ENCODE measurements at places on chromosomes 7 and 10. TPM values are rescaled to one million over a fixed set of nuclear protein-coding genes. Genes with fewer than 3 reads are reported as not detected.

DNA sequence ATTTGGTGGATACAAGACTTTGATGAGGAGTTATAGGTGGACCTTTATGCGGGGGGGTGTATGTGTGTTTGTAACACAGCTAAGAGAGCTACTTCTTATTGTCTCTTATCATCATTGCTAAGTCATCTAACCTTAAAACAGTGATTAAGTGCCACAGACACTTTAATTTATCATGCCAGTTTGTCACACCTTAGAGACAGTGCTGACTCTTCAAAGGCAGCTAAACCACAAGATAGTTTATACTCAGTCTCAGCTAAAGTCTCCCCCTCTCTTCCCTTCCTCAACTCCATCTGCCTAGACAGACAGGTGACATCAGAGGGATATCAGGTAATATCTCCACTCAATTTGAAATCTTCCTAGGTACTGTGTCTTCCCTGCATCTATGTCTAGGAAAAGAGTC is 42.2 kb downstream of the MYPN start:
- DNase-seq, result no peak

DNA sequence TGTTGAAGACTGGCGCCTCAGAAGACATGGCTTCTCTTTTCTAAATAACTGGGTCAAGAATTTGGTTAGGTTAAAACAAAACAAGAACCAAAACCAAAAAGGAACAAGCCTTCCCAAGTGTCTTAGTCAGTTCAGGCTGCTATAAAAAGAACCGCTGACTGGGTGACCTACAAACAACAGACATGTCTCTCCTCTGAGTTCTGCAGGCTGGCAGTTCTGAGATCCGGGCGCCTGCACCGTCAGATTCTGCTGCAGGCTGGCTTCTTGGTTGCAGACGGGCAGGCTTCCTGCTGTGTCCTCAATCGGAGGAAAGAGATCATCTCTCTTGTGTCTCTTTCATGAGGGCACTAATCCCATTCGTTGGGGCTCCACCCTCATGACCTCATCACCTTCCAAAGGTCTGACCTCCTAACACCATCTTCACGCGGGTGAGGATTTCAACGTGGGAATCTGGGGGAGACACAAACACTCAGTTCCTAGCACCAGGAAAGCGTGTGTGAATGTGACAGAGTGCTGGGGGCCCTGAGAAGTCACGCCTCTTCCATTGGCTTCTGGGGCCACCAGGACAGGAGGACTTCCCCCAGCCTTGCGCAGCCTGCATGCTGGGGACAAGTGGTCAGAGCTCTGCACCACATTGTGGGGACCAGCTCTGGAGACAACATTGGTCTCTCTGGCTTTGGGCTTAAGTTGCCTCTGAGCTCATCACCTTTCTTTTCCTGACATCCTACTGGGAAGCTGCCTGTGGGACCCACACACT is 63.1 kb downstream of the ASB13 start:
- no peak for DNase-seq

DNA sequence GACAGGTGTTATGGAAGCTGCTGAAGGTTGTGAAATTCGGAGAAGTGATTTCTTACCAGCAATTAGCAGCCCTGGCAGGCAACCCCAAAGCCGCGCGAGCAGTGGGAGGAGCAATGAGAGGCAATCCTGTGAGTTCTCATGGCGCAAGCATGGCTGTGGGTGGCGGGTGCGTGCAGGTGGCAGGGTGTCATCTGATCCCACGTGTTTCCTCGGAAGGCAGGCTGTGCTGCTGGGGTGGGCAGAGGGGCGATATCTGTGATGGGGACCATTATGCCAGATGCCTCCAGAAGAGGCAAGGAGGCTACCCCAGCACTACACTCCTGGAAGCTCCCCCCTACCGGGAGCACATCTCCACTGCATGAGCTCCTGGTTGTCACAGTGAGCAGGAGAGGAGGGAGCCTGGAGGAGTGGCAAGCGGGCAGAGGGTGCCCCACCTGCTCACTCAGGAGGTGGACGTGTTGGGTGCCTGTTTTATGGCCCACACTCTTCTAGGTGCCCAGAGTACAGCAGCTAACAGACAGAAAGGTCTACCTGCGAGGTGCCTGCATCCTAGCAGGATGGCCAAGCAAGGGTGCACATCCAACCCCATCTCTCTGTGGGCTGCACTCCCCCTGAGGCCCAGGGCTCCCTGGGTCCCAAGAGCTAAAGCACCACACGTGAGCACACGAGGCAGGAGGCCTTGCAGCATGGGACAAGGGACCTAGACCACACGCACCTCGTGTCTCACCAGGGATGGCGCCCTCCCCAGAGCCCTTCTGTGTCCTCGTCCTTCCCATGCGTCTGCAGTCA is 204.7 kb downstream of the EBF3 start:
- DNase-seq, result no peak

DNA sequence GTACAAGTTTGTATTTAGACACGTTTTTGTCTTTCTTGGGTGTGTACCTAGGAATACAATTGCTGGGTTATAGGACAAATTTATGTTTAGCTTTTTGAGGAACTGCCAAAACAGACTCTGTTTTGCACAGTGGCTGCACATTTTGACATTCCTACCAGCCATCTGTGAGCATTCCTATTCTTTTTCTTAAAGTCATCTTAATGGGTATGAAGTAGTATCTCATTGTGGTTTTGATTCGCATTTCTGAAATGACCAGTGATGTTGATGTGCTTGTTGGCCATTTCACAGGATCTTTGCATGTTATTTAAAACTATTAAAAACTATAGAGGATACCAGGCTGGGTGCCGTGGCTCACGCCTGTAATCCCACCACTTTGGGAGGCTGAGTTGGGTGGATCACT is 32.6 kb upstream of the IL15RA start:
- no peak for DNase-seq

DNA sequence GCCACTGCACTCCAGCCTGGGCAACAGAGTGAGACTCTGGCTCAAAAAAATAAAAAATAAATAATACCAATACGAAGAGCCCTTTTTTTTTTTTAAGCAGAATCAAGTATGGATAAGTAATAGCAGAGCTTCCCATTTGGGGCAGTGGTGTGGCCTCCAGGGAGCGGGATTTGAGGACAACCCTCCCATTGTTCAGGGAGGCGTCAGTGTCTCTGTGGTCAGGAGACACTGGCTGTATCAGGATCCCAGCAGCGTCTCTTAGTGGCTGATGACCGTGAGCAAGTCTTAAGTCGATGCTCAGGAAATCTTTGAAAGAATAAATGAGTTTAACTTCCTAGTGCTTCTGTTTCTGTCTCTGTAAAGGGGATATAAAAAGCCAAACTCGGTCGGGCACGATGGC is 25.2 kb upstream of the SH2B2 start:
- DNase-seq, result no peak

GRCh38 chr7:41738806-41739205 is 35.9 kb upstream of the INHBA start:
- no peak for DNase-seq

Gene OPN1SW
- not detected for total RNA-seq

Gene LRRN3
- total RNA-seq, result 8.0 TPM

GRCh38 chr10:62463364-62463763 is 89.2 kb downstream of the ZNF365 start:
- no peak for DNase-seq

Gene ATP6V0E2
- 41.3 TPM for total RNA-seq

GRCh38 chr7:76257973-76258372 is 44.5 kb upstream of the HSPB1 start:
- DNase-seq, result peak; percentile 20

Gene ITIH5
- total RNA-seq, result not detected

- no peak for DNase-seq
These were observed 428 bp downstream of the ADARB2 start for GRCh38 chr10:1736972-1737221.

- no peak for DNase-seq
These were observed 541.0 kb upstream of the ADARB2 start for GRCh38 chr10:2278363-2278762.

DNA sequence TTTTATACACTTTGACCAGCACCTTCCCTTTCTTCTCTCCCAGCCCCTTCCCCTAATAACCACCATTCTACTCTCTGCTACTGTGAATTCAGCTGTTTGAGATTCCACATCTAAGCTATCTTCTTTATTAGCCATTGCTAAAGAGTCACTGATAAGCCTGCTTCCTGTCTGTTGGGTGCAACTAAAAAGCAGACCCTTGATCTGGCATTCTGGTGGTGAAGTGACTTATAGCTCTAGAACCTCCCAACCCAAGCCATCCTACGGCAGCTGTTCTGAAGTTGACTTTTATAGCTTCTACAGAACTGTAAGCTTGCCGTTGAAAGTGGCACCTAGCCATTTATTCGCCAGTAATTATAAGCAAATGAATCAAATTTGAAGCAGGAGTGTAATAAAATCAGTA is 105.6 kb downstream of the AHR start:
- no peak for DNase-seq

- DNase-seq, result no peak
These were observed 306.4 kb upstream of the FZD1 start for GRCh38 chr7:90957883-90958282.

- no peak for DNase-seq
These were observed 135.0 kb downstream of the DLG5 start for GRCh38 chr10:77791506-77791905.

DNA sequence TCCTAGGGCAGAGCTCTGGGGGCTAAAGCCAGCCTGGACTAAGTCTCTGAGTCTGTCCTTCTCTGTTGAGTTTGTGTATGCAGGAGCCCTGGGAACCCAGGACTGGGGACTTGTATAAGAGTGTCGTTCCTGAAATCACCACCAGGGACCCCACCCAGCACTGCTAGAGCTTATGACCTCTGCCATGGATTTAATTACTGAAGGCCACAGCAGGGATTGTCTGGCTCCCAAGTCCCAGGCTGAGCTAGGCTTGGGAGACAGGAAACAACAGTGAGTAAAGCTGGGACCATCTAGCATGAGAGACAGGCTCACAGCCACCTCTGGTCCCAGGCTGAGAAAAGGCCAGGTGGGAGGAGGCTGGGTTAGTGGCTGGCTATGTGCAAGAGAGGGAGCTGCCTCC is 1.4 kb upstream of the TSPAN15 start:
- peak; percentile 65 for DNase-seq

Gene LRIT1
- not detected for total RNA-seq

GRCh38 chr10:120428754-120429153 is 28.3 kb upstream of the PLPP4 start:
- no peak for DNase-seq

- DNase-seq, result no peak
These were observed 3.9 kb upstream of the PAX2 start for GRCh38 chr10:100741378-100742075.

DNA sequence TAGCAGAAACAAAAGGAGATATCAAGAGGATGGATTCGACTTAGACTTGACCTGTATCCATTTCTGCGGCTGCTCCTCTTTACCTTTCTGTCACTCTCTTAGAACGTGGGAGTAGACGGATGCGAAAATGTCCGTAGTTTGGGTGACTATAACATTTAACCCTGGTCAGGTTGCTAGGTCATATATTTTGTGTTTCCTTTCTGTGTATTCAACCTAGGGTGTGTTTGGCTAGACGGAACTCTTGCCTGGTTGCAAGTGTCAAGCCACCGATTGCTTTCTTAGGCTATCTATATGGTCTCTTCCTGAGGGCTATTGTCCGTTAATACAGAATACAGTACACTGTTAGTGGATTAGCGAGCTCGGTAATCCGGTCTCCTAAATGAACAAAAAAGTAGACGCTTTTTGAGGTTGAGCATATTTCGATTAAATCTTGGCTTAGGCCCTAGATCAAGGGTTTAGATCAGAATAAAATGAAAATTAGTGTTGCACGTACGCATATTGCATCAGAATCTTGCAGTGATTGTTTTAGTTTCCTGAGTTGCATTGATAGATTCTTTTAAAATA is 1.2 kb downstream of the PTEN start:
- no peak for DNase-seq

- no peak for DNase-seq
These were observed 3.0 kb upstream of the CALHM3 start for GRCh38 chr10:103481974-103482531.

DNA sequence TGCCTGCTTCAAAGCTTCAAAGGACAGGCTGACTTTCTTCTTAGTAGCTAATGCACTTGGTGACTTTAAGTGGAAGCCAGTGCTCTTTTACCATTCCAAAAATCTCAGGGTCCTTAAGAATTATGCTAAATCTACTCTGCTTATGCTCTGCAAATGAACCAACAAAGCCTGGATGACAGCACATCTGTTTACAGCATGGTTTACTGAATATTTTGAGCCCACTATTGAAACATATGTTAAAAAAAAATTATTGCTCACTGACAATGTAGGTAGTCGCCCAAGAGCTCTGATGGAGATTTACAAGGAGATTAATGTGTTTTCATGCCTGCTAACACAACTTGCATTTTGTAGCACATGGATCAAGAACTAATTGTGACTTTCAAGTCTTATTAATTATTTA is 258.2 kb upstream of the HGF start:
- DNase-seq, result no peak

DNA sequence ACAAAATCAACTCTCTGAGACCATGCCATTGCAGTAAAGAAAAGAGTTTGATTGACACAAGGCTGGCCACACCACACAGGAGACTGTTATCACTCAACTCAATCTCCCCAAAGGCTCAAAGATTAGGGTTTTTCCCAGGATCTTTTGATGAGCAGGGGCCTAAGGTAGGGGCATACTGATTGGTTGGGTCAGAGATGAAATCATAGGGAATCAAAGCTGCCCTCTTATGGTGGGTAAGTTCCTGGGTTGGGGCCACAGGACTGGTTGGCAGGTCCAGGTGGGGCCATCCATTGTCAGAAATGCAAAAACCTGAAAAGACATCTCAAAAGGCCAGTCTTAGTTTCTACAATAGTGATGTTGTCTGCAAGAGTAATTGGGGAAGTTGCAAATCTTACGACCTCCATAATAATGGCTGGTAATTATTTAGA is 91.6 kb downstream of the AKR1D1 start:
- DNase-seq, result no peak

- no peak for DNase-seq
These were observed 253.1 kb downstream of the PTEN start for GRCh38 chr10:88116481-88116880.

Gene PRKG1
- total RNA-seq, result not detected

DNA sequence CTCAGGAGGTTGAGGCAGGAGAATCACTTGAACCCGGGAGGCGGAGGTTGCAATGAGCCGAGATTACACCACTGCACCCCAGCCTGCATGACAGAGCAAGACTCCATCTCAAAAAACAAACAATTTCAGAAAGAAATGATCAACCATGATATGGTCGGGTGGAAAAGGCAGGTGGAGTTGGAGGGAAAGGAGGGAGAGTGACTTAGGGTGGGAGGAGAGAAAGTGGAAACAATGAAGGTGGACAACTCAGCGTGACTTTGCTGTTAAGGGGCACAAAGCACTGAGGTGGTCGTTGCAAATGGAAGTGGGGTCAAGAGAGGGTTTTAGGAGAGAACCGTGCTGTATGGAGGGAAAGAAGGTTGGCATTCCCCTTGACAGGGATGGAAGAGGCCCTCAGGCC is 30.0 kb upstream of the FXYD4 start:
- DNase-seq, result no peak

Gene RPEL1
- not detected for total RNA-seq

- peak; percentile 75 for DNase-seq
These were observed 9.0 kb downstream of the SKIDA1 start for GRCh38 chr10:21516242-21517131.

- no peak for DNase-seq
These were observed 76.6 kb downstream of the GPR37 start for GRCh38 chr7:124688991-124689390.

Gene CYP3A7
- total RNA-seq, result not detected

Gene BLNK
- total RNA-seq, result not detected
